ENCODE measurements at places on chromosomes 11 and 22.
A peak's percentile ranks its signal among the peaks of the same experiment; 100 is the strongest.

DNA sequence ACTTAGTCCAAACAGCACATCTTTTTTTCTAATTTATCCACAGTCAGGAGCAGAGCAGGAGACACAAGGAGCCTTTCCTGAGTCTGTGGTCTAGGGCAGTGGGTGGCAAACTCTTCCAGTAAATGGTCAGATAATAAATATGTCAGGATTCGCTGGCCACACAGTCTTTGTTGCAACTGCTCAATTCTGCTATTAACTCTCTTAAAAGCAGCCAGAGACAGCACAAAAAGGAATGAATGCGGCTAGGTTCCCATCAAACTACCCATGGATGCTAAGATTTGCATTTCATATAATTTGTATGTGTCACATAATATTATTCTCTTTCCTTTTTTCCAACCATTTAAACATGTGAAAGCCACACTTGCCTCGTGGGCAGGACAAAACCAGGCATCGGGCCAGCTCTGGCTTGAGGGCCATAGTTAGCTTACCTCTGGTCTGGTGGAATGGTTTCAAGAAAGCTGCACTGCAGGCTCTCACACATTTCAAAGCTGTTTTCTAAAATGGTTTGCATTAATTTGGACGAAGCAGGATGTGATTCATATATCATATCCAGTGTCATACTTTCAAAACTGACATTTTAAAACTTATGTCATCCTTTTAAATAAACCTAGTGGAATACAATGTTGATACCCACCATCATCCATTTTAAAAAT lies 64.7 kb upstream of the CD5 start:
- no peak for DNase-seq
- H3K4me1 ChIP-seq = peaks cover 11% of the 10 kb centered on the region
- H3K36me3 ChIP-seq = no peaks in the 10 kb centered on the region

- peaks cover 2% of the 10 kb centered on the region for H3K27me3 ChIP-seq
- H3K4me3 ChIP-seq = no peak overlapping the region
- H3K4me1 ChIP-seq = no peaks in the 10 kb centered on the region
- H3K36me3 ChIP-seq = no peaks in the 10 kb centered on the region
- H3K27ac ChIP-seq = no peak overlapping the region
- DNase-seq = peak; percentile 8
These were observed 78.7 kb downstream of the ENTHD1 start for GRCh38 chr22:39814899-39815298.

DNA sequence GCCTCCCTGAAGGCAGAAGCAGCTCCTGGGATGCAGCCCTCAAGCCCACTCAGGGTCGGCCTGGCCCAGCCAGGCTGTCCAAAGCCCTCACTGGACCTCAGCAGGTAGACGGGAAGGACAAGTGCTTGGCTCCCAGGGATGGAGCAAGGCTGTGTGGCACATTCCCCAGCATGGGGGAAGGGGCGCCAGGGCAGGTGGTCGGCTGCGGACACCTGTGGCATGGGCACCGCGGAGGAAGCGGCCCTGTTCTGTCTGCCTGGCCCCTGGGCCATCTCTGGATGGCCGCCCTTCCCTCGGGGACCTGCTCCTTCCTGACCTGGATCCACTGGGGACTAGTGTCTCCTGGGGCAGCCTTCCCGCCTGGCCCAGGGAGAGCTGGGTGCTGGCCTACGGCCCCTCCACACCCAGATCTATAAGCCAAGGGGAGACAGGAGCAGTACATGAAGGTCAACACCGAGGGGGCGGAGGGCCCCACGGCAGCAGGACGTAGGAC lies 26.0 kb downstream of the CHID1 start:
- no peaks in the 10 kb centered on the region for H3K27me3 ChIP-seq
- no peaks in the 10 kb centered on the region for H3K4me1 ChIP-seq
- H3K36me3 ChIP-seq = peaks cover 43% of the 10 kb centered on the region
- DNase-seq = no peak
- H3K27ac ChIP-seq = no peak overlapping the region
- H3K4me3 ChIP-seq = no peak overlapping the region

GRCh38 chr11:67083786-67084366 lies 27.2 kb downstream of the RHOD start:
- no peak overlapping the region for H3K27ac ChIP-seq
- H3K4me1 ChIP-seq = peaks cover 12% of the 10 kb centered on the region
- DNase-seq = no peak
- H3K27me3 ChIP-seq = no peaks in the 10 kb centered on the region

DNA sequence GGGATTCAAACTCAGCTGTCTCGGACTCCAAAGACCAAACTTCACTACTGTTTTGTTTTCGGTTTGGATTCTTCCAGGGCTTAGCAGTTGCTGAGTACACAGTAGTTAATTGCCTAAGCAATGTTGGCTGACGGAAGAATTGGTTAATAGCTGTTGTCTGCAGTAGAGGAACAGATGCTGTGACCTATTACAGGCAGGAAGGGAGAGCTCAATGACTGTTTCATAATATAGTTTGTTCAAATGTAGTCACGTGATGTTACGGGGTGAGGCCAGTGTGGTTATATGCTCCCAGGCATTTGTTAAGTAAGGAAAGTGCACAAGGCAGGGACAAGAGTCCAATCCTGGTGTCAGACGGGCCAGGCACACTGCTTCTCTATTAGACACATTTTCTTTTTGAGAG lies 222.6 kb upstream of the CCDC90B start:
- H3K4me3 ChIP-seq = no peak overlapping the region
- no peak overlapping the region for H3K27ac ChIP-seq
- H3K36me3 ChIP-seq = no peaks in the 10 kb centered on the region
- DNase-seq = no peak
- no peaks in the 10 kb centered on the region for H3K27me3 ChIP-seq

DNA sequence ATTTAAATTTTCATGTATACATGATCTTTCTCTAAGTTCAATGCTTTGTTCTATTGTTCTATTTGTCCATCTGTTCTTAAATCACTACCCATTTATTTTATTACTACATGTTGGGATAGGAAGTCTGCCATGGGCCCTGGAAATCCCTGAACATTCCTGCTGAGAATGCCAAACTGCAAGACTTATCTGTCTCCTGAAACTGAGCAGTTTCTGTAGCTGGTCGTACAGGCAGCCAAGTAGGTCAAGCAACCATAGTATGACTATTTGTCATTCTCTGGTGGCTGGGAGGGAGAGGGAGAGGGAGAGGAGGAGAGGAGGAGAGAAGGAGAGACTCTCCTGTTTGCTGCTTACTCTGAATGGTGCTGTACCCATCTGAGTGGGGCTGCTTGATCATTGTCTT lies 82.8 kb upstream of the SNX19 start:
- no peak for DNase-seq
- no peaks in the 10 kb centered on the region for H3K27me3 ChIP-seq
- H3K36me3 ChIP-seq = no peaks in the 10 kb centered on the region
- no peak overlapping the region for H3K4me3 ChIP-seq

GRCh38 chr11:56716379-56716854 lies 17.5 kb downstream of the OR9G1 start:
- H3K27me3 ChIP-seq = no peaks in the 10 kb centered on the region
- H3K4me1 ChIP-seq = no peaks in the 10 kb centered on the region
- no peak overlapping the region for H3K4me3 ChIP-seq

DNA sequence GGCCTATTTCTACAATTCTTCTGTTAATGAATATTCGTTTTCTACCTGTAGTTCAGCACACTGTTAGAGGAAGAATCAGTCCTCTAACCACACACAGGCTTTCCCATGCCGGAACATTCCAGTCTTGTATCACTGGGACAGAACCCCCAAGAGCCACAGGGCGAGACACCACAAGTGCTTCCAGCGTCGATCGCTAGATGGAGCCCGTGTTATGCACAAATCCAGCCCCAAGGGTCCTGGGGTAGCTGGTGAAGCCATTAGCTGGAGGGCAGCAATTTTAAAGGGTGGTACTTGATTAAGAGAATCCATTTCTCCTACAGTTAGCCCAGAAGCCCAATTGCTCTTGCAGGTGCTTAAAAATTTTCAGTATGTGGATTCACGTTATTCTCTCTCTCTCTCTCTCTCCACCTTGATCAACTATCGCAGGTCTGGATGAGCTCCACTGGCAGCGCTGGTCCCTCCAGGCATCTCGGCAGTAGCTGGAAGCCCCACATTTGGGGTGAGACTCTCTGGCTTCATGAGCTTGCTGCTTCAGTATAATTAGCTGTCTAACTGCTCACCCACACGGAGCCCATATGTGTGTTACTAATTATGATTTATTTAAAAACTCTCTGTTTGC lies 148.2 kb upstream of the SNX19 start:
- H3K36me3 ChIP-seq = no peaks in the 10 kb centered on the region
- H3K4me1 ChIP-seq = no peaks in the 10 kb centered on the region
- no peak overlapping the region for H3K4me3 ChIP-seq
- no peaks in the 10 kb centered on the region for H3K27me3 ChIP-seq

GRCh38 chr11:33896911-33897310 lies 5.0 kb upstream of the LMO2 start:
- no peaks in the 10 kb centered on the region for H3K27me3 ChIP-seq
- H3K27ac ChIP-seq = no peak overlapping the region
- H3K4me3 ChIP-seq = no peak overlapping the region
- DNase-seq = no peak

DNA sequence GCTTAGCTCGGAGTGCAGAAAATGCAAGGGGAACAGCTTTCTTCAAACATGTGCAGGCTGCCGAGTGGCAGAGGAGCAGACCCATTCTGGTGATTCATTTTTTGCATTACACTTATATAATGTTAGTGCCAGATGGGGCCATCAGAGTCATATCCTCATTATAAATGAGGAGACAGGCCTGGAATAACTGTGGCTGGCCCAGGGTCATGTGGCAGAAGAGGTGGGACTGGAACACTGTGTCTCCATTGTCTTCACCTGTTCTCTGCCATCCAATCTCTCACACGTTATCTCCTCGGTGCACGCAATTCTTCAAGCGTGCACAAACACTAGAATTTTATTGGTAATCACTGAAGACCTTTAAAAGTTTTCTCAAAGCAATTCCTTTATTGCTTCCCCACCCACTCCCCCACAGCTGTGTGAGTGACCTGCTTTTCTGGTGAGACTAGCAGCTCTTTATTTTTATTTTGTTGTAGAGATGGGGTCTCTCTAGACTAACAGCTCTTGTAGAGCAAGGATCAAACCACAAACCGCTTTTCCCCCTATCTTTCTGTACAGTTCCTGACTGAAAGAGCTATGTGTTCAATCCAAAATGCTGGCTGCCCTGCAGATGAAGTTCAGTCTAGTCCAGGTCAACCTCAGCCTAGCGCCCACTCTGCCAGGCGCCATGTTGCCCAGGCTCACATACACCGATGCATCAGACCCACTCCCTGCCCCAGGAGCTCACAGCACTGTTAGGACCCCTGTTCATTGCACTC lies 75.3 kb downstream of the ST3GAL4 start:
- H3K4me3 ChIP-seq = no peak overlapping the region
- no peak overlapping the region for H3K27ac ChIP-seq
- DNase-seq = no peak
- no peaks in the 10 kb centered on the region for H3K4me1 ChIP-seq
- no peaks in the 10 kb centered on the region for H3K27me3 ChIP-seq

DNA sequence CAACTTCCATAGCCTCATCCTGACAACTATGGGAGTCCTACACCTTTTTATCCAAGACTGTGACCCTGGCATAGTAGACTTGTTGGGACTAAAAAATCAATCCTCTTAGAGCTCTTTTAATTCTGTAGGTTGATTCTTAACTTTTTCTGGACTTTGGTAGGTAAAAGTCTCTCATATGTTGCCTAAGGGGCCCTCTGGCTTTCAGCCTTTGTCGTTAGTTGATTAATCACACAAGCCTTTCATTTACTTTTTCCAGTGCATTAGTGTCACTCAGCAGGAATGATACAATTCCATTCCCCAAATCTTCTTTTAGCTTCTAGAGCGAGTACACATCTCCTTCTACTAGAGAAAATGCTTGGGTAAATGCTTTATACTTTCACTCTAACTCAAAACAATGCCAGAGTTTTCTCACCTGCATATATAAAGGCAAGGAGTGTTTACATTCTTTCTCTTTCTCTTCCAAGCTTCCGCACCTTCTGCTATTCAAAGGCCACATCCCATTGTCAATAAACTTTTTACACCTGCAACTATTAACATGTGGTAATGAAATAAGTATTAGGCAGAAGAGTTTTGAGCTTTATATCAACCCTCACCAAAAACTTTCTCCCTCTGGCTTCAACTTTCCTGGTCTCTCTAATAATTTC lies 516.6 kb downstream of the FAM181B start:
- no peak overlapping the region for H3K27ac ChIP-seq
- H3K36me3 ChIP-seq = no peaks in the 10 kb centered on the region
- H3K27me3 ChIP-seq = no peaks in the 10 kb centered on the region
- no peak overlapping the region for H3K4me3 ChIP-seq
- DNase-seq = no peak
- H3K4me1 ChIP-seq = no peaks in the 10 kb centered on the region

DNA sequence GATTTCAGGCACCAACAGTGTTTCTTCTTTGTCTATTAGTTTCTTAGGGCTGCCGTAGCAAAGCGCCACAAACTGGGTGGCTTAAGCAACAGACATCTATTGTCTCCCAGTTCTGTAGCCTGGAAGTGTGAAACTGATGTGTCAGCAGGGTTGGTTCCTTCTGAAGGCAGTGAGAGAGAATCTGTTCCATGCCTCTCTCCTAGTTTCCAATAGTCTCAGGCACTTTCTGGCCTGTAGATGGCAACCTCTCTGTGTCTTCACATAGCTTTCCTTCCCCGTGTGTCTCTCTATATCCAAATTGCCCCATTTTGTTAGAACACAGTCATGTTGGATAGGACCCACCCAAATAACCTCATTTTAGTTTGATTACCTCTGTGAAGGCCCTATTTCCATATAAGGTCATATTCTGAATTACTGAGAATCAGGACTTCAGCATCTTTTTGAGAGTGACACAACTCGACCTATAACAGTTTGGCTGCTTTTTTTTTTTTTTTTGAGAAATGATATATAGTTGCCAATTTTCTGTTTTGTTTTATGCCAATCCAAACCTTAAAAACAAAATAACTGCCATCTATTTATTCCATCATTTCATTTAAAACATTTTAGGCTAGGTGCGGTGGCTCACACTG lies 108.2 kb downstream of the SLC36A4 start:
- no peak for DNase-seq
- H3K36me3 ChIP-seq = no peaks in the 10 kb centered on the region
- no peaks in the 10 kb centered on the region for H3K27me3 ChIP-seq
- H3K4me3 ChIP-seq = no peak overlapping the region
- H3K27ac ChIP-seq = no peak overlapping the region

DNA sequence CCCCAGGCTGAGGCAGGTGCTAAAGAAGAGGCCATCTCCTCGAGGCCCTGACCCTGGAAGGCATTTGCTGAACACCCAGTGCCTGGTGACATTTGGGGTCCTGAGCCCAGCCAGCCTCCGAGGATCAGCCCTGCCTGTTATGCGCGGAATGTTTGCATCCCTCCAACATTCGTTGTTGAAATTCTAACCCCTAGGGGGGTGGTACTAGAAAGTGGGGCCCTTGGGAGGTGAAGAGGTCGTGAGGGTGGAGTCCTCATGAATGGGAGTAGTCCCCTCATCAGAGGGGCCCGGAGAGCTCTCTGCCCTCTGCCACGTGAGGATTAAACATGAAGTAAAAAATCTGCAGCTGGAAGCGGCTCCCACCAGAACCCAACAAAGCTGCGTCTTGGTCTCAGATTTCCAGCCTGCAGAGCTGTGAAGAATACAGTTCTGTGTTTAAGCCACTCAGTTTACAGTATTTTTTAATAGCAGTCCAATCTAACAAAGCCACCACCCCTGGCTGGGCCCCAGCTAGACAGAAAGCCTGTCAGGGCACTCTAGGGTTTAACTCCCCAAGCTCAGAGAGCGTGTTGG lies 35.3 kb upstream of the SEPTIN5 start:
- H3K27ac ChIP-seq = no peak overlapping the region
- H3K4me1 ChIP-seq = no peaks in the 10 kb centered on the region
- no peaks in the 10 kb centered on the region for H3K36me3 ChIP-seq
- DNase-seq = no peak

Measured in CD14-positive monocyte (primary cell).